ENCODE measurements at places on chromosomes 3 and 15.

DNA sequence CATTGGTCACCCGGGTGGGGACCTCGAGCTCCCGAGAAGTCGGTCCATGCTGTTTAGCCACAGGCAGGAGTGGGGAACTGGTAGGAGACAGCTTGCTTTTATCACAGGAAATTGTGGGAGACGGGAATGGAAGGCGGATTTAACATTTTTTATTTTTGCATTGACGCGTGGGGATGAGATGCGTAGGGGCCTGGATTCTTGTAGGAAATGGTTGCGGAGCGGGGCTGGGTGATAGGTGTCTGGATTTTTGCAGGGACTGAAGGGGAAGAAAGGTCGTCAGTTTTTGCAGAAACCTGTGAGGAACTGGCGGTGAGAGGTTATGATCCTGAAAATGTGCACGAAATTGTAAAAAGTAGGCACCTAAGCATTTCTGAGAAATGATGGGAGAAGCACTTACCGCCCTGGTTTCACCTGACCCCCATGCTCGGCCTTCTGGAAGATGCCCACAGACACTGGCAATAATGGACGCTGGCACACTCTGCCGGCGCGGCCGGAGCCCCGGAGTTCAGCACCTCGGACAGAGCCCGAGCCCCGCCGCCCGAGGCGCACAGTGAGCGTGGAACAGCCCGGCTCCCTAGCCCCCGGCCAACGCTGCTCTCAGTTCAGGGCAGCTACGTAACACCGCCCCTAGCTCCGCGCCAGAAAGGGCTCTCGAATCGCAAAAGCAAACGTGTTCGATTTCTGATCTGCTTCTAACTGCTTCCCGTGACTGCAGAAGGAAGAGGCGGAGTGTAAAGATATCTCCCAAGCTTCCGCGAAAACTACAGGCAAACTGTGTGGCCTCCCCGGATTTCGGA, 928 bp downstream of the ANKRD34C start:
- peak; percentile 40 for DNase-seq

DNA sequence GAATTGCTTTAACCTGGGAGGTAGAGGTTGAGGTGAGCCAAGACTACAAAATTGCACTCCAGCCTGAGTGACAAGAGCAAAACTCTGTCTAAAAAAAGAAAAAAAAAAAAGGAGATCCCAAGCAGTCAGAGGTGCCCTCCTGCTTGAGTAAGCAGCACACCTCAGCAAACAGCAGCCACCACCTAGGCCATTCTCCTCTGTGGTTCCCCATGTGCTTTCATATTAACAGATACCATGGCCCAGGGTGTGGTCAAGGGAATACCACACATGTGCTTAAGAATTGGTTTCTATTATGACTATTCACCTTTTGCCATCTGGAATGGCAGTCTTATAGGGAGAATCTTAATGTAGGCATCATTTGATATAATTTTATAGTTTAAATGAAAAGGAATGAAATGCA, 24.7 kb upstream of the CSPG5 start:
- no peak for DNase-seq

GRCh38 chr15:100526027-100526481, 2.7 kb downstream of the CERS3 start:
- DNase-seq, result no peak

GRCh38 chr3:109442531-109442930, 105.2 kb upstream of the DPPA4 start:
- no peak for DNase-seq

DNA sequence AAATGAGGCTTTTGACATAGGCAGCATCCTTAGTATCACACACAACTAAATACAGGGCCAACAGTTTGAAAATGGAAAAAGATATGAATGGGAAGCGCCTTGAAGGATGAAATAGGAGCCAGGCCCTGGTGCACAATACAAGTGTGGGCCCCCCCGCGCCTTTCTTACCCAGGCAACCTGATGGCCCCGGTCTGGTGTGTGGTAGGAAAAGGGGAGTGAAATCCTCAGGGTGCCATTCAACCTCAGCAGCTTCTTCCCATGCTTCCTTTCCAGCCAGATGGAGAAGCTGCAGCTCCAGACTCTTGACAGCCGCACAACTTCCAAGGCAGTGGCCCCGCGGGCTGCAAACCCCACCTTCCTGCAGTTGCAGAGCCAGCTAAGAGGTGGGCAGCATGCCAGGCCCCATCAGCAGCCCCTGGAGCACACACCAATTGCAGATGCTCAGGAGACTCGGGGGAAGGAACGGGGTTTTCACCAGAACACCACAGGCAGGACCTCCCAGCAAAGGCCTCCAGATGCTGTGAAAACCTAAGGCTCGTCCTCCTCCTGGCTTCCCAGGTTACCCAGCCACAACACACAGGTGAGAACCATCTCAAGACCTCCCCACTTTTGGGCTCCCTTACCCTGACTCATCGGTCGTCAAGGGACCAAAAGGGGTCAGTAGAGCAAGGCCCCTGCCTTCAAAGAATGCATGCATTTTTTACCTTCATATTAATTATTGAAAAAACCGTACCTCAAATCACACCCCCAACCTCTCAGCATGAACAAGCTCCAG, 101.6 kb downstream of the CPN2 start:
- no peak for DNase-seq

DNA sequence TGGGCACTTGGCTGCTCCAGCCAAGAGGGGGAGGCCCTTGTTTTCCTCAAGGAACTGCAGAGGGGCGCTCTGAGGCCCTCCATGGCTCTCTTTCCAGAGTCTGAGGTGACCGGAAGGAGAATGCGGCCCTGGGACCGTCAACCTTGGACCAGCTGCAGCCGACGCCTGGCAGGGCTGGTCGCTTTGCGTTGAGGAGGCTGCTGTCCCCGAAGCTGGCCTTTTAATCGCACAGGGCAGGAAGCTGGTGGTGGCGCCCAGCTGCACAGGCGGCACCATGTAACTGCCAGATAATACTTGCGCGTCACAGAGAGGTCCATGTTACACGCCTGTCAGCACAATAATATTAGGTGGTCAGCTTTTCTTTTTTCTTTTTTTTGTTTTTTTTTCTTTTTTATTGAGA, 875 bp upstream of the HLTF start:
- DNase-seq, result no peak

GRCh38 chr3:194497799-194498575, 11.2 kb upstream of the ATP13A3 start:
- DNase-seq, result no peak

GRCh38 chr3:123275691-123276090, 73.9 kb downstream of the SEC22A start:
- no peak for DNase-seq

DNA sequence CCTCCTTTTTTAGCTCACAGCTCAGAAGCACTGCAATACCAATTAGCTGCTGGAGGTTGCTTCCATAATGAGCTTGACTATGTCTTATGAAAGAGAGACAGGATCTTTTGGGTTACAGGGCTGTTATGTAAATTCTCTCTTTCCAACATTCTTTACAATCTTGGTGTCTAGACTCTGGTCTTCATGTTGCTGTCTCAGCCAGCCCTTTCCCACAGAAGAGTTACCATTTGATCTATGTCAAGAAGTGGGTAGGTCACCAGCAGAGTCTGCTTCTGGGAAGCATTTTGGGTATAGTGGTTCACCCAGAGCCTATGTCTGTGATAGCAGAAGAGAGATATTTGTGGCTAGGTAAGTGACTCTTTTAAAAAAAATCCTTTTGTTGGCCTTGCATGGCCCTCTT, 234.5 kb downstream of the SATB1 start:
- DNase-seq, result no peak

DNA sequence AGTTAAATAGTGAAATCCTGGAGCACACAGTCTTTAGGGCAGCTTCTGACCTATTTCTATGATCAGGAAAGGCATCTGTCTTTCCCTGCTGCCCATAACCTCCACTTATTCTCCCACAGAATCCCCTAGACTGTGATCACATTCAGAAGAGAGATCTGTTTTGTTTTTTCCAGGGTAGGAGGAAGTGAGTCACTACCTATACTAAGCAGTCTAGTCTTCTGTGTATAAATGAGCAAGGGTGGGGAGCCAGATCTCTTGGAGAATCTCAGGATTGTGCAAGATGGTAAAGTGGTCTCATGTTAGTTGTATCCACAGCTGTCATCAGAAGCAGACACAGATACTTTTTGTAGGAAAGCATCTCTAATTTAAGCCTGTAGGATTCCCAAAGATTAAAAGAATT, 11.8 kb upstream of the FBXO22 start:
- DNase-seq, result no peak

DNA sequence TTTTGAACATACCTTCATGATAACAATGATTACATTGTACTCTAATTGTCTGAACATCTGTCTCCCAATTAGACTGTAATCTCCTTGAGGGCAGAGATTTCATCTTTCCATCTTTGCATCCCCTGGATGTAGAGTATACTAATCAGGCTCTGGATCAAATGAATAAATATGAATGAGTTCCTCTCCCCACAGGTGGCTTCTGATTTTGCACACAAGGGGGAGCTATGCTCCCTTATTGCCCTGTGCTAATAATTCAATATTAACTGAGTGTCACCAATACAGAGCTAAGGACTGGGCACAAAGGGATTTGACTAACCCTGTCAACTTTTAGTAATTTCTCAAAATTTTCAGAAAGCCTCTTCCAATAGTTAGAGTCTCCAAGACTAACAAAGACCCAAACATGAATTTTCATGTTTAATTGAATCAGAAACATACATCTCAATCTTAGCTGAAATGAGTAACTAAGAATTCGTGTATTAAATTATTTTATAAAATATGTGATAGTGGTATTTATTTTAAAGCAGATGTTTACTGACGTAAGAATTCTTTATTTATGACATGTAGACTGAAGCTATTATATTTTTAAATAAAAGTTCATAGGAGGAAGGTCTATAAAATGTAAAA, 3.0 kb downstream of the DUOXA1 start:
- DNase-seq, result no peak

DNA sequence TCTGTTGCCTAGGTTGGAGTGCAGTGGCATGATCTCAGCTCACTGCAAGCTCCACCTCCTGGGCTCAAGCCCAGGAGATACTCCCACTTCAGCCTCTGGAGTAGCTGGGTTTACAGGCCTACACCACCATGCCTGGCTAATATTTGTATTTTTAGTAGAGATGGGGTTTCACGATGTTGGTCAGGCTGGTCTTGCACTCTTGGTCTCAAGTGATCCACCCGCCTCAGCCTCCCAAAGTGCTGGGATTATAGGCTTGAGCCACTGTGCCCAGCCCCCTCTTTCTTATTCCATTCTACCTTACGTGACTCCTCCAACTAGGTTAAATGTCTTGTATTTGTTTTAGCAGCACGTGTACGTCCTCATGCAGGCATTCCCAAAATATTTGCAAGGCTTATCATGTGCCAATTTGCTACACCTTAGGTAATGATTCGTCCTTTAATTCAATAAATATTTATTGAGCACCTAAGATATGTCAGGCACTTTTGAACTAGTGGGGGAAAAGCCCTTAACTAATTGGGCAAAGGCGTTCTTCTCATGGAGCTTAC, 14.9 kb upstream of the MAGI1 start:
- no peak for DNase-seq

DNA sequence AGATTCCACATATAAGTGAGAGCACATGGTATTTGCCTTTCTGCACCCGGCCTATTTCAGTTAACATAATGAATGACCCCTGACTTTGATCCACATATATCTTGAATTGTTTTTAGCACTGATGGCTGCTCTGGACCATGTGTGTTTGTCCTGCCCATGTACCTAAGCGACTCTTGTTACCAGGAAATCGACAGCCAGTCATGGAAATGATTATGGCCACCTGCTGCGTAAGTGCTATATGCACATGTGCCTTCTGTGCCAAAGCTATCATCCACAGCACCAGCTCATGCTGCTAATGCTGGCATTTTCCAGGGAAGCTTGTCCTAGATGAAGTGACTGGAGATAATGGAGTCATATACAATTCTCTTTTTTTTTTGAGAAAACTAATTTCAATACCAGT, 103.7 kb downstream of the PEX5L start:
- DNase-seq, result no peak

- DNase-seq, result no peak
Observed at GRCh38 chr3:117761703-117762620, 1052.4 kb downstream of the TUSC7 start.

- DNase-seq, result peak; percentile 33
Observed at GRCh38 chr15:91099616-91099994, 452 bp upstream of the SV2B start.

DNA sequence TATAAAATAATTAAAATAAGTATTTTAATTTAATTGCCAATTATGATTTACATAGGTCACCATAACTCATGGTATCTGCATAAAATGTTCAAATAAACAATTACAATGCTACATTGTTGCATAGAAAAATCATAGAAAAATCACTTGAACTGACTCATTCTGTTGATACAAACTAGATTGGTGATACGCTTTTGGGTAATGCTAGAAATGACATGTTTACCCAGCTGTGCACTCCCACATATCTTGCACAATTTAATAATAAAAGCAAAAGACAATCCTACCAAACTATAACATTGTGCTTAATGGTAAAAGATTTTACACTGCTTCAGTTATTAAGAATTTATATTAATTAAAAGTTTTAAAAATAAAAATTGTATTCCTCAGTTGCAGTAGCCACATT, 45.8 kb upstream of the FBXL22 start:
- DNase-seq, result no peak

DNA sequence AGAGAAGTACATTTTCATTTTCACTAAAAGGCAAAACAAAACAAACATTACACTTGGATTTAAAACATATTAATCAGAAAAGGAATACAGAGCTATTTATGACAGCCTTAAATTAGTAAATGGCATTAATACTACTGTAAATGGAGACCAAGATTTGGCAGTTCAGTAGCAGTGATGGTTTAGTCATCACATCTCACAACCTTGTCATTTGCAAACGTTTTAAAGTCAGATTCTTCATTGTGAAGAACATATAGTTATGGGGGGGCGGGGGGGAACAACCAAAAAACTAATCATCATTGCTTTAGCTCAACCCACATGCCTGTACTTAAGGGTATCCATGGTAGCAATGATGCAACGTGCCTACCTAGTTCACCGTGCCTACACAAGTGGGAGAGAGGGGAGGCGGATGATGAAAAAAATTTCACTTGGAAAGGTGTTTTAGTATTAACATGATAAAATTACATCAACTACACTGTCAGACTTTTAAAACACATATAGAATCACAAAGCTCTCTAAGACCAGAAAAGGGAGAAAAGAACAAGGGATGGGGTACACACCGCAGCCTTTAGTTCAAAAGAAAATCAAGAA, 40.1 kb downstream of the DLG1 start:
- no peak for DNase-seq

DNA sequence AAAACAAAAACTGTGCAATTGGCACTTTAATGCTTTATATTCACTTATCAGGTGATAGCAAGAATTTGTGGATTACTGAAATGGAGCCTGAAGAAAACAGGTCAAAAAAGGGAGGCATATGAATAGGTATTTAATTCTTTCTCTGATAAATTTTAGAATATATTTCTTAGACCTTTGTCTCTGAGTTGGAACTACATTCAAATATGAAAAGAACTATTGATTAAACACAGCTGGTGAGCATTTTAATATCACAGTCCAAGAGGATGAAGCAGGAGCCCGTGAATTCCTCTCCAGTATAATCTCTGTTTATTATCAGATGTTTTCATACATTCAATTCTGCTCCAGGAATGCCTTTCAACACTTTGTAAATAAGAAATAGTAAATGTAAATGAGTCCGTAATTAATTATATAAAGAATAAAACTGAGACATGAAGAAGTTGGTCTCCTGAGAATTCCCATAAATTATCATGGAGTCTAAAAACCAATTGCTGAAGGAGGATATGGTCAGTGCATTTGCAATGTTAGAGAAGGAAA, 86.3 kb upstream of the ARHGEF26 start:
- no peak for DNase-seq

GRCh38 chr15:95261546-95261945, 1030.2 kb downstream of the MCTP2 start:
- no peak for DNase-seq

GRCh38 chr3:140580746-140581145, 97.1 kb upstream of the TRIM42 start:
- DNase-seq, result no peak
